ENCODE measurements at places on chromosomes 4 and X. TPM values are rescaled to one million over a fixed set of nuclear protein-coding genes. Genes with fewer than 3 reads are reported as not detected.

Gene TCP11X2
- total RNA-seq, result 3.6 TPM

Gene MAGEB2
- 53.5 TPM for total RNA-seq

Gene GUCY1A1
- 4.6 TPM for total RNA-seq

Gene NFXL1
- total RNA-seq, result 35.3 TPM

Gene PPEF2
- 0.50 TPM for total RNA-seq

Gene CENPVL1
- 5.9 TPM for total RNA-seq

Gene CACNA1F
- total RNA-seq, result 0.19 TPM

Gene IL3RA
- 5.5 TPM for total RNA-seq

Measured in testis (tissue), 5 donors.